ENCODE measurements at places on chromosomes 7 and 10.

DNA sequence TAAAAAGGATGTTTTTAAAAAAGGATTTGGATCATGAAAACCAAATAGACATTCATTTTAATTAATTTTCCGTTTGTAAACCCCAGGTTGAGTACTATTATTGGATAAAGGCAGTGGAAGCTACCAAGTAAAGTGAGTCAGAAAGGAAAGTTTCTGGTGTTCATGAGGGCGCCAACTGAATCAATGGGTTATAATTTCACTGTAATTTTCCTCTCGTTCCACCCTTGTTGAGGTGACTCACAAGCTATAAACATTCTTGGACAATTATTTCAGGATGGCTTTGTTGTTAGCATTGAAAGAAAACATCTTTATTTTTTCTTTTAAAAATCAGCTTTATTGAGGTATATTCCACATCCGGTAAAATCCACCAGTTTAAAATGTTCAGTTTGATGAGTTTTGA is 5.1 kb upstream of the FAM133B start:
- no peaks in the 10 kb centered on the region for H3K36me3 ChIP-seq
- no peak for DNase-seq
- H3K4me3 ChIP-seq: no peak overlapping the region
- H3K4me1 ChIP-seq: no peaks in the 10 kb centered on the region
- H3K27ac ChIP-seq: no peak overlapping the region

- peaks cover 10% of the 10 kb centered on the region for H3K4me1 ChIP-seq
- H3K4me3 ChIP-seq: no peak overlapping the region
- no peaks in the 10 kb centered on the region for H3K36me3 ChIP-seq
- no peak for DNase-seq
- no peak overlapping the region for H3K27ac ChIP-seq
Observed at GRCh38 chr10:11003679-11004078, 14.0 kb upstream of the CELF2 start.

DNA sequence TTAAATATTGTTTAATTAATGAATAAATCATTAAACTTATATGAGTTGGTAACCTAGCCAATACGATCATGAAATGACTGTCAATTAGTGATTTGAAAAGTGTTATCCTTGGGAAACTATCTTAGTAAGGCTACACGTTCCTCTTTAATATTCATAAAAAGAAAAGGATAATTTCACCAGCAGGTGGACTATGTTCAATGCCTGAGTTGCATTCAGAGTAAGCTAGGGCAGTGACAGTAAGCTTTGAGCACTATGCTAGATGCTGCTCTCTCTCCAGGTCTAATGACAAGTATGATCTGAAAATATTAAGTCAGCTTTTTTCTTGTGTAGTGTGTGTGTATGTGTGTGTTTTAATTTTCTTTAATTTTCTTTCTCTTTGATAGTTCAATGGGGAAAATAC is 486.3 kb upstream of the PCDH15 start:
- H3K4me3 ChIP-seq: no peak overlapping the region
- no peaks in the 10 kb centered on the region for H3K27me3 ChIP-seq
- no peaks in the 10 kb centered on the region for H3K4me1 ChIP-seq
- no peaks in the 10 kb centered on the region for H3K36me3 ChIP-seq
- no peak for DNase-seq
- H3K27ac ChIP-seq: no peak overlapping the region

DNA sequence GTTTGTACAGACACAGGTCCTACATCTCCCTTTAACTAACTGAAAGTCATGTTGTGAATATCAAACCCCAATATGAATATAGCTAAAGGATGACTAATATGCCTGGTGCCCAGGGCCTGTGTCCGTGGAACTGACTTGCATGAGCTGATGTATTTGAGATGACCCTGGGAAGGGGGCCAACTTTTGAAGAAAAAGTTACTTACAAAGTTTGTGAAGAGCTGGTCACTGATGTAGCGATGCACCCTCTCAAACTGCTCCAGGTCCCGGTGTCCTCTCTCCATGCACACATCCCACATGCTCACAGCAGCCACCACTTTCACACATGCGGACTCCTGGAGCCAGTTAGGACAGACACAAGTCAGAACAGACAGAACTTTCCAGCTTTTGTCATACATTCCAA is 106.2 kb downstream of the ABCC2 start:
- DNase-seq: no peak
- no peak overlapping the region for H3K4me3 ChIP-seq

GRCh38 chr7:127504715-127505114 is 80.7 kb downstream of the GCC1 start:
- H3K27ac ChIP-seq: no peak overlapping the region
- H3K4me3 ChIP-seq: no peak overlapping the region
- no peaks in the 10 kb centered on the region for H3K36me3 ChIP-seq
- no peaks in the 10 kb centered on the region for H3K27me3 ChIP-seq

- peak within 1 kb of the TSS; percentile 90 for H3K27ac ChIP-seq
- H3K4me1 ChIP-seq: peaks cover 3% of the 10 kb centered on the region
- no peaks in the 10 kb centered on the region for H3K36me3 ChIP-seq
- H3K27me3 ChIP-seq: no peaks in the 10 kb centered on the region
- H3K4me3 ChIP-seq: peak within 1 kb of the TSS; percentile 92
Observed at GRCh38 chr7:86643561-86644281, at the start of gene GRM3. Gene GRM3 (plus strand): TSS chr7:86643909. CDS start chr7:86765146, 121,237 bp downstream.

DNA sequence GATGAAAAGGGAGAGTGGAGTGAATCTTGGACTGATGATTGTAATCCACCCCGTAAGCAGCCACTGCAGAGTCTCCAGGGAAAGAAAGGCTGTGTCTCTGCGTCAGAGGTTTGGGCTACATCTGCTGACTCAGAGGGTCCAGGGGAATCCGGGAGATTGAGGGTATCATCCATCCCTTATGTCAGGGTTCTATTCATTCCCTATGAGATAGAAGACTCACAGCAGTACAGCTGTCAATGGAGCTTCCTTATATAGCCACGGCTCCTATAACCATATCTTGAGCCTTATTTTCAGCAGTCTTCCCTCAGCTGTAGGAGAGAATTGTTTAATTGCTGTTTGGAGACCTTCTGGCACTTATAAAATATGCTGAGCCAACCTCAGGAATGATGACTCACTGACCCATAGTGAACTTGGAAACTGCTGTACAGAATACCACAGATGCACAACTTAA is 558.2 kb upstream of the PFKP start:
- no peak overlapping the region for H3K4me3 ChIP-seq
- no peaks in the 10 kb centered on the region for H3K36me3 ChIP-seq
- no peak for DNase-seq
- no peak overlapping the region for H3K27ac ChIP-seq
- peaks cover 5% of the 10 kb centered on the region for H3K4me1 ChIP-seq

GRCh38 chr7:54955296-54955695 is 63.5 kb upstream of the EGFR start:
- H3K27ac ChIP-seq: no peak overlapping the region
- peaks cover 1% of the 10 kb centered on the region for H3K4me1 ChIP-seq
- H3K4me3 ChIP-seq: no peak overlapping the region
- no peaks in the 10 kb centered on the region for H3K27me3 ChIP-seq
- no peak for DNase-seq

- no peaks in the 10 kb centered on the region for H3K27me3 ChIP-seq
- H3K36me3 ChIP-seq: peaks cover 1% of the 10 kb centered on the region
- no peak overlapping the region for H3K27ac ChIP-seq
- no peak for DNase-seq
- H3K4me3 ChIP-seq: peak overlapping the region; percentile 22
Observed at GRCh38 chr7:1569016-1569415, 816 bp downstream of the PSMG3 start.

DNA sequence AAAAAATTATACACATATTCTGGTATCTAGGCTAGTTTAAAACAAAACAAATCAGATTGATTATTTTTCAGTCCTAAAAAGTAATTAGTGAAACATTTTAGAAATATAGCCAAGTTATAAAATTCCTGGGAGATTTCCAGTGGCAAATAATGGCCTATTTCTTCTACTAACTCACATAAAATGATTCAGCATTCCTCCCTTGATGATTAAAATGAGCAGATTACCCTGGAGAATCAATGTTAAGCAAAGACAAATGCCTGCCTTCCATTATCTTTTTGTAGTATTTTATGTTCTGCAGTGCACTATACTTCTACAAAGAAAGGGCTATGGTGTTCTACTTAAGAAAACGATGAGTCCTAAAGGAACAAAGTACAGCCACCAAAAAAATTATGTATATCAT is 53.6 kb downstream of the PARD3 start:
- DNase-seq: no peak
- H3K4me3 ChIP-seq: no peak overlapping the region
- no peaks in the 10 kb centered on the region for H3K27me3 ChIP-seq
- no peaks in the 10 kb centered on the region for H3K4me1 ChIP-seq

GRCh38 chr7:93378131-93378760 is 146.1 kb downstream of the VPS50 start:
- H3K4me1 ChIP-seq: no peaks in the 10 kb centered on the region
- no peaks in the 10 kb centered on the region for H3K36me3 ChIP-seq
- DNase-seq: no peak
- H3K4me3 ChIP-seq: no peak overlapping the region

- peak overlapping the region; percentile 97 for H3K4me3 ChIP-seq
- peaks cover 42% of the 10 kb centered on the region for H3K4me1 ChIP-seq
- peak overlapping the region; percentile 97 for H3K27ac ChIP-seq
- no peaks in the 10 kb centered on the region for H3K27me3 ChIP-seq
Observed at GRCh38 chr7:42236266-42236975, 588 bp downstream of the GLI3 start.

GRCh38 chr10:131062621-131063260 is 248.8 kb downstream of the TCERG1L start:
- no peaks in the 10 kb centered on the region for H3K36me3 ChIP-seq
- H3K27me3 ChIP-seq: no peaks in the 10 kb centered on the region
- peaks cover 2% of the 10 kb centered on the region for H3K4me1 ChIP-seq

- no peaks in the 10 kb centered on the region for H3K36me3 ChIP-seq
- no peak overlapping the region for H3K27ac ChIP-seq
- H3K4me3 ChIP-seq: no peak overlapping the region
- peaks cover 7% of the 10 kb centered on the region for H3K4me1 ChIP-seq
Observed at GRCh38 chr7:29809533-29810155, 3.3 kb downstream of the WIPF3 start.

DNA sequence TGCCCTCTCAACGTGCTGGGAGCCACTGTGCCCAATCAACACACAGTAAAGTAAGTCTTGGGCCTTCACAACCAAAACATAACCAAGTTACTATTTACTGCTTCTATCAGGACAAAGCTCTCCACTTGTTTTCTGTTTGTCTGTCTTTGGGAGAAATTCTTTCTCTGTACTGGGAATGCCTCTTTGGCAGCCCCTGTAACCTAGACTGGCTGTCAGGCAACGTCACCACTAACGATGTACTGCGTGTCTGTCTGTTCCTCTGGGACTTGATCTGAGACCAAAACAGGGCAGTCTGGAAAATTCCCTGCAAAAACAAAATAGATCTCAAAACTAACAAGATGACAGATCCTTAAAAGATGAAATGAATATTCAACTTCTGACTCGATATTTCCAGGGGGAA is 113.0 kb downstream of the SMURF1 start:
- DNase-seq: no peak
- H3K27me3 ChIP-seq: no peaks in the 10 kb centered on the region
- H3K4me1 ChIP-seq: no peaks in the 10 kb centered on the region
- H3K27ac ChIP-seq: no peak overlapping the region
- H3K4me3 ChIP-seq: no peak overlapping the region

GRCh38 chr10:7338469-7338868 is 72.4 kb downstream of the SFMBT2 start:
- no peaks in the 10 kb centered on the region for H3K36me3 ChIP-seq
- H3K27me3 ChIP-seq: no peaks in the 10 kb centered on the region
- no peak for DNase-seq
- H3K27ac ChIP-seq: no peak overlapping the region
- H3K4me3 ChIP-seq: no peak overlapping the region
- peaks cover 2% of the 10 kb centered on the region for H3K4me1 ChIP-seq

- H3K4me1 ChIP-seq: no peaks in the 10 kb centered on the region
- no peak for DNase-seq
- no peak overlapping the region for H3K27ac ChIP-seq
Observed at GRCh38 chr10:127266431-127266830, 70.0 kb upstream of the INSYN2A start.

GRCh38 chr7:152571068-152571467 is 104.9 kb downstream of the XRCC2 start:
- no peaks in the 10 kb centered on the region for H3K36me3 ChIP-seq
- H3K4me3 ChIP-seq: no peak overlapping the region
- no peak overlapping the region for H3K27ac ChIP-seq
- no peaks in the 10 kb centered on the region for H3K4me1 ChIP-seq
- H3K27me3 ChIP-seq: no peaks in the 10 kb centered on the region
- DNase-seq: no peak

GRCh38 chr7:137893143-137893742 is 46.5 kb upstream of the DGKI start:
- H3K27ac ChIP-seq: no peak overlapping the region
- H3K36me3 ChIP-seq: peaks cover 68% of the 10 kb centered on the region
- no peaks in the 10 kb centered on the region for H3K4me1 ChIP-seq
- no peak for DNase-seq

GRCh38 chr10:4332764-4333458 is 493.1 kb upstream of the AKR1E2 start:
- H3K4me3 ChIP-seq: no peak overlapping the region
- H3K36me3 ChIP-seq: no peaks in the 10 kb centered on the region
- H3K27ac ChIP-seq: no peak overlapping the region
- DNase-seq: no peak

GRCh38 chr10:3747984-3748383 is 37.0 kb downstream of the KLF6 start:
- no peaks in the 10 kb centered on the region for H3K36me3 ChIP-seq
- H3K27ac ChIP-seq: no peak overlapping the region
- no peaks in the 10 kb centered on the region for H3K27me3 ChIP-seq

DNA sequence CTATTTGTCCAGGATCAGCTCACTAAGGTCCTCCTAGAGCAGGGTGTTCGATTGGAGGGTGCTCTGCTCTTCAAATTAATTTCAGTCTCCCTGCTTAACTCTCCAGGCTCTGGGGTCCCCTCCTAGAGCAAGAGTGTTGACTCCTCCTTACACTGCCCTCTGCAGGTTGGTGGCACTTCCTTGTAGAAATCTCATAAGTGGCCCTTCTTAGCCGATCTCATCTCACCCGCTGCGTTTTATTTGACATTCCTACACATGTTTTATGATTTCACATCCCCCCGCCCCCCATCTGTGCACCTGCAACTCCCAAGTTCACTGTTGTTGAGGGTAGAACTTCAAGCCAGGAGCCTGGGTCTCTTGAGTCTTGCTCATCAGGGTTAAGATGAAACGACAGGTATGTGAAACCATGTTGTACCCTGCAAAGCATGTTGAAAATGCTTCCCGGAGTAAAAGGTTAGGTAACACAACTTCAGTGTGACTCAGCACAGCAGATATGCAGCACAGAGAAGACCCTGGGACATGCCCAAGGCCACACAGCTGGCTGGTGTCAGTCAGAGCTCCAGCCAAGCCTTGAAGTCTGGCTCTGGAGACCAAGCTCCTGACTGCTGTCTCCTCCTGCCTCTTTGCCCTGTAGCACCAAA is 171.2 kb downstream of the PRKAG2 start:
- no peak overlapping the region for H3K4me3 ChIP-seq
- no peak overlapping the region for H3K27ac ChIP-seq
- no peaks in the 10 kb centered on the region for H3K27me3 ChIP-seq
- H3K4me1 ChIP-seq: peaks cover 1% of the 10 kb centered on the region
- H3K36me3 ChIP-seq: no peaks in the 10 kb centered on the region

DNA sequence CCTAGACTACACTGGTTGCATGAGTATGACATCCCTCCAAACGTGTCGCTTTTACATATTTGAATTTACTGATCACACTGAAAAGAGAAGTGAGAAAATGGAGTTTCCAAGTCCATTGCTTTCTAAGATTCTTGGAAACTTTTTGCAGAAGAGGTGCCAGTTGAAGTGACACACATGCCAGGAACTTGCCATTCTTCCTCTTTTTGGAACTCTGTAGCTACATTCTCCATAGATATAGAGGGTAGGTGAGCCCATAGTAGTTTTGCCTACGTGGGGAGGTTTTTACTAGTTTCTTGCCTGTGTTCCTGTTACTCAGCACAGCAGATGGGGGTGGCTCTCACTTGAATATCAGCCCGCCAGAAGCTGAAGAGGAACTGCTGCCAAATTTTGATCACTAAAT is 286.6 kb upstream of the NRP1 start:
- H3K4me3 ChIP-seq: no peak overlapping the region
- H3K36me3 ChIP-seq: no peaks in the 10 kb centered on the region
- H3K27ac ChIP-seq: no peak overlapping the region
- DNase-seq: no peak
